Esophagus squamous epithelium (tissue), 5 donors: ENCODE measurements at places on chromosomes 7 and 10.

DNA sequence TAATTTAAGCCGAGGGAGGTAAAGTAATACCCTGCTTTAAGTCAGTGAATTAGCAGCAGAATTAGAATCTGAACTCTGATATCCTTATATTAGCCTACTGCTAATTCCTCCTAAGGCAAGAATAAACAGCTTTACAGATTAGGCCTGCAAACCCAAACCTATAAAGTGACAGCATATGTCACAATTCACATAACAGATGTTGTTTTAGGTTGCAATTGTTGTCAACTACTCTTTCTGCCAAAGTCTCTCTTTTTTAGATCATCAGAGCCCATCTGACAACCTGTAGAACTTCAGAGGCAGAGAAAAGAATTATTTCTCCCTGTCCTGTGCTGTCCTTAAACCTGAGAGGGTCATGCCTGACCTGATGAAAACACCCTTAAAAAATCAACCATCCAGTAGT is 167.2 kb downstream of the PRKG1 start:
- no peak for DNase-seq

GRCh38 chr7:102244601-102245000 is 42.1 kb upstream of the SH2B2 start:
- DNase-seq: no peak

DNA sequence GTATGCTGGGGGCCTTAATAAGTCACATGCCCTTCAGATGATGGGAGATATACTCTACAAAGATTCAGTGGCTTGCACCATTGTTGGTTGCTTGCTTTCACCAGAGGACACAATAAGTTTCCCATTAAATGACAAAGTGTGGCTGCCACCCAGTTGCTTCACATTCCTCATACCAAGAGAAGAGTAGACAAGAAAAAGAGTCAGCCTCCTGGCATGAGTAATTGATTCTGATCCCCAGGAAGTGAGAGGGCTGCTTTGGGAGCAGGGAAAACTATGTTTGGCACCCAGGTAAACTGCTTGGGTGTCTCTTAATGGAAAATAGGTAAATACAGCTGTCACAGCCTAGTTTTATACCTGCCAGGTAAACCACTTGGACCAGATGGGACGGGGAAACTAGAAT is 66.7 kb upstream of the IL6 start:
- no peak for DNase-seq

GRCh38 chr7:133452577-133452976 is 199.7 kb downstream of the EXOC4 start:
- DNase-seq: no peak

- DNase-seq: no peak
These were observed 52.9 kb downstream of the C10orf67 start for GRCh38 chr10:23291551-23292334.
